ENCODE measurements at places on chromosomes 4 and X.

DNA sequence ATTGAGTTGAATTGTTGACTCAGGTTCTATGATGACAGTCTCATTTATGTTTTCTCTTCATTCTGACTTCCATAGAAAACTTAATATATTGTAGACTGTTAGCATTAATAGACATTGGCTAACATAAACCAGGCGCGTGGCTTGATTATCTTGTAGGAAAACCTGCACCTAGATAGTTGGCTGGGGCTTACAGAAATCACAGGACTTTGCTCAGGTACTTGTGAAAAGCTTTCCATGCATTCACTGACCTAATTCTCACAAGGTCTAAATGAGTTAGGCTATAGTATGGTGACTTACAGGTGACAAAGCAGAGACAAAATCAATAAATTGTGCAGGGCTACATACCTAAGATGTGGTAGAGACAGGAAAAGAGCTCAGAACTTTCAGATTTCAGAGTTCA is 212.8 kb downstream of the GPAT3 start:
- DNase-seq: no peak

GRCh38 chrX:49155900-49156837 is 6.4 kb upstream of the MAGIX start:
- peak; percentile 76 for DNase-seq

DNA sequence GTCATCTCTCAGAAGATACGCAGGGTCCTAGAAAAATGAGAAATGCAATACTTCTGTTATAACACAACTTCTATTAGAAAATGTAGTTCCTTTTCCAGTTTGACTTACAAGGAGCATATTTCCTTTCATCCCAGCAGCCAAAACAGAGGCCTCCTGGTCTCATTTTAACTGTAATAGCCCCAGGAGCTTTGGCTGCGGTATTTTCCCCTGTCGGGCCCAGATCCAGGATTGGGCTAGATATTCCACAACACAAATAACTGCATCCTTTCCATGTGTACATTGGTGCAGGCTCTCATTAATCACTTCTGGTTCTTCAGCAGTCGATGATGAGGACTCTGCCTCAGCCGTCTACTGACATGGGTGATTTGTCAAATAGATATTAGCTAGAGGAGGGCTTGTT is 166.1 kb downstream of the TENM3 start:
- DNase-seq: no peak

DNA sequence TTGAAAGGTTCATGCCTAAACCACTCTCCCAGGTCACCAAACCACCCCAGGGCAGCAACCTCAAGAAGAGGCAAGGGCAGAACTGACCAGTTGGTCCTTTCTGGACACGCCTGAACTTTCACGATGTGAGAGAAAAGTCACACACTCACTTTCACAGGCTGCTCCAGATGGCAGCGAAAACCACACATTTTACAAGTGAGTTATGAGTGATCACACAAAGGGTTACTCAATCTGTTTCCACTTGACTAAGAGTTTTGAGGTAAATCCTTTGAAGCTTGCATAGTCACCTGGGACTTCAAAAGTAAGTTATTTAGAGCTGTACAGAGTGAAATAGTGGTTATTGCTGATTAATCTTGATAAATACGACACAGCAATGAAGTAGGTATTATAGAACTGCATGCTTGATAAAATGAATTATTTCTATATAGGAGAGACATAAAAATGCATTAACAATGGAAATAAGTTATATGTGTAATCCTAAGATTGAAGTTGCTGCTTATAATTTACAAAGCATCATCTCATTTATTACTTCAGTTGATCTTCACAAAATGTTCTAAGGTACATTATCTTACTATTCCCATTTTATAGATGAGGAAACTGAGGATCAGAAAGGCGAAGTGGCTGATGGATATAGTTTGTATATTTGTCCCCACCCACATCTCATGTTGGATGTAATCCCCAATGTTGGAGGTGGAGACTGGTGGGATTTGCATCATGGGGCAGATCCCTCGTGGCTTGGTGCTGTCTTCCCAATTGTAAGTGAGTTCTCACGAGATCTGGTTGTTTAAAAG is 103.0 kb upstream of the KLF3 start:
- no peak for DNase-seq

DNA sequence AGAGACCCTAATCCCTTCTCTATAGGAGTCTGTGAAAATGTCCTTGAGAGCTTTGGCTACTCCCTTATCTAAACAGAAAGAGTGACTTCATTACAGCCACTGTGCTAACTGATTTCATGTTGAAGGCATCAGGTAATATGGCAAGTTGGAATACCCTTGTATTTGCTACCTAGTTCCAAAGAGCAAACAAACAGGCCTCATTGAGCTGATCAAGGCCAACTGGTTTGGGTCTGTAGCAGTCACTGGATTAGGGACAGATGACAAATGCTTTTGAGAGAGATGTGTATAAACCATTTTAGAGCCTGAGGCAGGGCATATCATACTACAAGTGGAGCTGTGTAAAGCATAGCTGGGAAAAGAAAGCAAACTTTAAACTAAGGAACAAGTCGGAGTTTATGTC is 22.9 kb upstream of the PDLIM5 start:
- DNase-seq: no peak

- DNase-seq: no peak
Observed at GRCh38 chrX:48971249-48972219, at the start of gene KCND1. KCND1 (minus strand) TSS chrX:48971844; CDS start chrX:48970271, 1,573 bp downstream.

DNA sequence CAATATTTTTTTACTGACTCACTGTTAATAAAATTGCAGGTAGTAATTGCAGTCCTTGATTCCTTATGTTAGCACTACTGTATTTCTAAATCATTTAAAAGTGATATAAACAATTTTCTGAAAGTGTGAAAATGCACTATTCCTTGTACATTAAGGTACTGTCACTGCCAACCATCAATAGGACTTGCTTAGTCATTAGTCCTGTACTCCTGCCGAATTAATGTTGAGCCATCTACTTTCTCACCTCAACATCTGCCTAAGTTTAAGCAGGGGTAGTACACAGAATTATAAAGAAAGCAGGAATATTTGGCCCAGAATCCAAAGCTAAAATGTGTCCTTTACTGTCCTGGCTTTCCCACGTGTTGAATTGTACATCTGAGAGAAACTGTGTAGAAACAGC is 87.0 kb upstream of the TRPC3 start:
- no peak for DNase-seq

DNA sequence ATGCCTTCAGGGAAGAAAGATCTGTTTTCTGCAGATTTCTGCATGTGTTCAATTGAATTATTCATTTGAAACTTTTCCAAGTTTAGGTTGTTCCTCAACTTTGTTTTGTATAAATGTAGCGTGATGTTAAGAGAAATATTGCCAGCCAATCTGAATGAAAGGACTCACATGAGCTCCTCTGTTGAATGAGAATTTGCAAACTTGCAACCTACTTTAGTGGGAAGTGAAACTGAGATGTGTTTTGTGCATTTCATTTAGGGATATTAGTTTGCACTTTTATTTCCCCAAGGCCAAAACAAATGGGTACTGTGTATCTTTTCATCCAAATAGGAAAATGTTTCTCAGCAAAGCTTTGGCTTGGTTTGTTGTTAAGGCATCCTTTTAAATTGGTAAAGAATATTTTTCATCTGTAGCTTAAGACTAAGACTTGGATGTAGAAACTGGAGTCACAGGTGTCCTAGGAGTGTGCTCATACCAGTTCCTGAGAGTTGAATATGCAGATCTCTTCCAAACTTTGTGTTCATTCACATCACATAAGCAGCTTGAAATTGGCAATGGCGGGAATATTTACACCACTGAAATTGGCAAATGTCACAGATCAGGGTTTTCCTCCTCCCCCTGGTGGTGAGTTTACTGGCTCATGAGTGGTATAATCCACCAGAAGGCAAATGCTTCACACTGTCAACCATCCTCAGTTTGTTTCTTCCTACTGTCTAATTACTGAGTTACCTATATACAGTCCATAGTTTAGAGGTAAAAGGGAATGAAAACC is 193.6 kb upstream of the BANK1 start:
- no peak for DNase-seq

DNA sequence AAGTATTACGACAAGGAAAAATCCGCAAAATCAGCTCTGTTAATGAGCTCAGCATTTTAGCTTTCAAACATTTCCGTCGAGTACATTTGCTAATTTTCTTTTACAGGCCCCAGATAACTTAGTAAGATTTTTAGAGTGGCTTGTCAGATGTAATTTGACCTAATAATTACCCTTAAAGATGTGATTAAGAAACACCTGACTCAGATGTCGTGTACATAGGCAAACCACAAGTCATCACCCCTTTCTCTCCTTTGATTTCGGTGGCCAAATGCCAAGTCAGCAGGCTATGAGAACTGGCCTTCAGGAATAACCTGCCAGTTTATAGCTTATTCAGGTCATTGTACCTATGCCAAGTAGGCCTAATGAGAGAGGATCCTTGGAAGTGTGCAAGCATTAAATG is 369.6 kb downstream of the PCDH7 start:
- no peak for DNase-seq

DNA sequence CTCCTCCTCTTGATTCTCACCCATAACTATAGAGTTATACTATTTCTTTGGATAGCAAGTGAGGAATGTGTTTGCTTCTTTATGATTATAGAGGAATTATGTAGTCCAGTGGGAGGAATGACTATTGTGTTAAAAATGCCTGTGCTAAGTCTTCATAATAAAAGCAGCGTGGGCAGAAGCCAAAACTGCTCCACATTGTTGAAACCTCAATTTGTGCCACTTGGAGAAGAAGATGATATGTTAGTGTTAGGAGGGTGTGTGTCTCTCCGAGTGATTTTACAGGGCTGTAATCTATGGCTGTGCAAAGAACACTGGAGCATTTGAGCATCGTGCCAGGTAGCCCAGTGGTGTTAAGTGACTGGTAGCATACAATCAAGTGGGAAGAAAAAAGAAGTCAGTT is 74.3 kb downstream of the FRAS1 start:
- DNase-seq: no peak

- DNase-seq: no peak
Observed at GRCh38 chrX:130836447-130836846, 66.6 kb downstream of the ENOX2 start.

DNA sequence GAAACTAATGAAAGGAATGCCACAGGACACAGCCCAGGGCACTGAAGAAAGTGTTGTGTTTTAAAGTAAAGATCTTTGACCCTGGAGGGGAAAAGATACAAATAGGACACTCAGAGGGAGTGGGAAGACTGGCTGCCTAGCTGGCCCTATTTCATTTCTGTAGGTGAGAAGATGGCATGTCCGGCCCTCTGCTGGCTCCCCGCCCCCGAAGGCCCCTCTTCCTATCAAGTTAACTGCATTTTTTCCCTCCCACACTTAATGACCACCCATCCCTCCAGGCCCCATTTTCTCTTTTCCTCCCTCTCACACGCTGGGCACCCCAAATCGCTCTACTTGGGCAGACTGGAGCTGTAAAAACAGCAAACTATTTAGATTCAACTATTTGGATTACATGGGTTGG is 5.5 kb upstream of the TRIM75 start:
- DNase-seq: no peak

DNA sequence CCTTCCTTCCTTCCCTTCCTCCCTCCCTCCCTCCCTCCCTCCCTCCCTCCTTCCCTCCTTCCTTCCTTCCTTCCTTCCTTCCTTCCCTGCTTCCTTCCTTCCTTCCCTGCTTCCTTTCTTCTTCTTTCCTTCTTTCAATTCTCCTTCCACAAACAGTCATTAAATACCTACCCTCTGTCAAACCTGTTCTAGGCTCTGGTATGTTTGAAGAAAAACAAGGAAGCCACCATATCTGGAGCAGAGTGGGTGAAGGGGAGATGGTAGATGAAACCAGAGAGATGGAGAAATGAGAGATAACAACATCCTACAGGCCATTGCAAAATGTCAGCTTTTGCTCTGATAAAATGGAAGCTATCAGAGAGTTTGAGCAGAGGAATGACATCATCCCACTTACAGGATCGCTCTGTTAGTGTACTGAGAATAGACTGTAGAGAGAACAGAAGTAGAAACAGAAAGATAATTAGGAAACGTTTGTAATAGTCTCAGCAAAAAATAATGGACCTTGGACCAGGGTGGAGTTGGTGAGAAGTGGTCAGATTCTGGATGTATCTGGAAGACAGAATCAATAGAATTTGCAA is 334.0 kb downstream of the STIM2 start:
- DNase-seq: no peak

DNA sequence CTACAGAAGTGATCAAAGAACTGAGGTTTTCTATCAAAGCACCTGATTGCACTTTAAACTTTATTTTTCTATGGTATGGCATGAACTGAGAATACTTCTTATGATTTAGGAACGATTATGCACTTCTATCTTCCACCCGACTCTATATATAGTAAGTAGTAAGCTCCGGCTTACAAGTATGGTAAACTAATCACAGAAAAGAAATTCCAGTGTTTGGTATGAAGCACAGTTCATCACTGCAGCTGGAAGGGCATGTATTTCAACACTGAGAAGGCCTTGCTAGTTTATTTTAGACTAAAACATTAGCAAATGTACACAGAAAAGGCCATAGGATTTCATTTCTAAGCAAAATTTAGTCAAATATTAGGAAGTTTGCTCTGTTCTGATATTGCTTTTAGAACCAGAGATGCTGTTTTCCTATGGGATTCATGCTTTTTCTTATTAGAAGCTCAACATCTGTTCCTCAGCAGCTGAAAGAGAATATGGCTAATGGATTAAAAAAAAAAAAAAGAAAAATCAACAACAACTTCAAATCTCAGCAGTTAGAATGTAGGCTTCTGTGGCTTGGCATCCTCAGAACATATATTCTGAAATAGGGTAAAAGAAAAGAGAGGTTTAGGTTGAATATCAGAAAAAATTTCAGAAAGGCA is 273.5 kb downstream of the C4orf33 start:
- no peak for DNase-seq

GRCh38 chrX:132144061-132144460 is 16.2 kb upstream of the FRMD7 start:
- no peak for DNase-seq

- DNase-seq: no peak
Observed at GRCh38 chrX:39425124-39425806, 624.0 kb downstream of the MID1IP1 start.

- no peak for DNase-seq
Observed at GRCh38 chr4:54185866-54186265, 43.2 kb upstream of the PDGFRA start.

- DNase-seq: no peak
Observed at GRCh38 chr4:76722838-76723237, 175.1 kb downstream of the SOWAHB start.

GRCh38 chrX:149504226-149504914 is 736 bp downstream of the IDS start:
- no peak for DNase-seq

DNA sequence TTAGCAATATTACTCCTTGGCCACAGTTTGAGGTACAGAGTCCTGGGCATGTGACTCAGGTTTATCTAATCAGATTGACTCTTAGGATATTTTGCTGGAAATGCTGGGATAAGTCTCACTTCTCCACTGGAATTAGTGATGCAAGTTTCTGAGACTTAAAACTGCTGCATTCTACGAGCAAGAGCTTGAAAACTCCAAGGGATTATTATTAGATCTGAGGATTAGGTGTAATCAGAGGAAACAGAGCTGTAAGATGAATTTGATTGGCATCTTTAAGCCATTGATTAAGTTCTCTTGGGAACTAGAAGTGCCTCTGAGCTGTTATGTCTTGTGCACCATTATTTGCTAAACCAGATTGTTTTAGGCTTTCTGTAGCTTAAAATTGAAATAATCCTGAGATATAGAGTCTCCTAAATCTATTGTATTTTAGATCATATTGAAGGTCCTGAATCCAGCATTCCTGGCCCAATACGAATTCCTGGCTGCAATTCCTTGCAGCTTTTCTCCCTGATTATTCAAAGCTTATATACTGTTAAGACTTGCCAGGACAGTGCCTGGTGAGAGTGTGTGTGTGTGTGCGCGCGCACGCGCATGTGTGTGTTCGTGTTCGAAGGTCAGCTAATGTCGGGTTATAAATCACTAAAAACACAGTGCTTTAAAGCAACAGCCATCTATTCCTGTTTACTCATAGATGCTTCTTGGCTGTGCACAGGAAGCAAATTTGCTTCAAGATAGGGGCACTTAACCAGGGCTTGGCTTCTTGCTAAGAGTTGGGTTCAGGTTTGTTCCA is 735.1 kb downstream of the STIM2 start:
- DNase-seq: no peak

Measured in hippocampal formation (tissue), 2 donors.